ENCODE measurements at places on chromosomes 2 and 18. TPM values are rescaled to one million over a fixed set of nuclear protein-coding genes. Genes with fewer than 3 reads are reported as not detected.

DNA sequence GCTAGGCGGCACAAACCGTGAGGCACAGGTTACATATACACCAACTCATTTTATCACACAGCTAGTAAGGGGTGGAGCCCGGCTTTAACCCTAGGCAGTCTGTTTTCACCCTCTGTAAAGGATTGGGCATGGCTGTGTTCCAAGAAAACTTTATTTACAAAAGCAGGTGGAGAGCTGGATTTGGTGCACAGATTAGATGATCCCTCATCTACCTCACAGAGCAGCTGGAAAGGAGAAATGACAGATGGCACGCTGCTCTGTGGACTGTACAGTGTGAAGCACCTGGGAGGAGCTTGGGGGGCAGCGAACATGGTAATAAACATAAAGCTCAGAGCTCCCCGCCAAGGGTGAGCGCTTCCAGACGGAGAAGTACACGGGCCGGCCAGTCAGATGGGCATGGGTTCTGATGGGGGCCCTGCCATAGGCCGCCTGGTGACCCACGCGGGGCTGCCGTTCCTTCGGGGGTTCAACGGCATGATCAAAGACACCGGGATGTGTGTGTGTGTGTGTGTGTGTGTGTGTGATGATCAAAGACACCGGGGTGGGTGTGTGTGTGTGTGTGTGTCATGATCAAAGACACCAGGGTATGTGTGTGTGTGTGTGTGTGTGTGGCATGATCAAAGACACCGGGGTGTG lies 862 bp upstream of the TMEM177 start:
- H3K4me3 ChIP-seq: peak overlapping the region; percentile 49
- peaks cover 39% of the 10 kb centered on the region for H3K4me1 ChIP-seq
- DNase-seq: no peak
- H3K27me3 ChIP-seq: no peaks in the 10 kb centered on the region

GRCh38 chr2:188937228-188938220 lies 36.6 kb upstream of the COL3A1 start:
- DNase-seq: no peak
- no peaks in the 10 kb centered on the region for H3K4me1 ChIP-seq

GRCh38 chr18:13496691-13497281 lies 229.6 kb downstream of the FAM210A start:
- peaks cover 16% of the 10 kb centered on the region for H3K27me3 ChIP-seq
- H3K27ac ChIP-seq: no peak overlapping the region
- H3K4me1 ChIP-seq: peaks cover 44% of the 10 kb centered on the region
- peaks cover 20% of the 10 kb centered on the region for H3K36me3 ChIP-seq
- H3K4me3 ChIP-seq: no peak overlapping the region
- DNase-seq: no peak

- peaks cover 8% of the 10 kb centered on the region for H3K4me1 ChIP-seq
- no peaks in the 10 kb centered on the region for H3K27me3 ChIP-seq
- H3K4me3 ChIP-seq: no peak overlapping the region
- no peak for DNase-seq
- H3K27ac ChIP-seq: no peak overlapping the region
Observed at GRCh38 chr18:62105376-62105775, 81.5 kb downstream of the PIGN start.

- no peak overlapping the region for H3K27ac ChIP-seq
- H3K27me3 ChIP-seq: peaks cover 21% of the 10 kb centered on the region
- peaks cover 16% of the 10 kb centered on the region for H3K4me1 ChIP-seq
- H3K36me3 ChIP-seq: no peaks in the 10 kb centered on the region
- H3K4me3 ChIP-seq: no peak overlapping the region
Observed at GRCh38 chr2:158963071-158963470, 5.4 kb upstream of the TANC1 start.

DNA sequence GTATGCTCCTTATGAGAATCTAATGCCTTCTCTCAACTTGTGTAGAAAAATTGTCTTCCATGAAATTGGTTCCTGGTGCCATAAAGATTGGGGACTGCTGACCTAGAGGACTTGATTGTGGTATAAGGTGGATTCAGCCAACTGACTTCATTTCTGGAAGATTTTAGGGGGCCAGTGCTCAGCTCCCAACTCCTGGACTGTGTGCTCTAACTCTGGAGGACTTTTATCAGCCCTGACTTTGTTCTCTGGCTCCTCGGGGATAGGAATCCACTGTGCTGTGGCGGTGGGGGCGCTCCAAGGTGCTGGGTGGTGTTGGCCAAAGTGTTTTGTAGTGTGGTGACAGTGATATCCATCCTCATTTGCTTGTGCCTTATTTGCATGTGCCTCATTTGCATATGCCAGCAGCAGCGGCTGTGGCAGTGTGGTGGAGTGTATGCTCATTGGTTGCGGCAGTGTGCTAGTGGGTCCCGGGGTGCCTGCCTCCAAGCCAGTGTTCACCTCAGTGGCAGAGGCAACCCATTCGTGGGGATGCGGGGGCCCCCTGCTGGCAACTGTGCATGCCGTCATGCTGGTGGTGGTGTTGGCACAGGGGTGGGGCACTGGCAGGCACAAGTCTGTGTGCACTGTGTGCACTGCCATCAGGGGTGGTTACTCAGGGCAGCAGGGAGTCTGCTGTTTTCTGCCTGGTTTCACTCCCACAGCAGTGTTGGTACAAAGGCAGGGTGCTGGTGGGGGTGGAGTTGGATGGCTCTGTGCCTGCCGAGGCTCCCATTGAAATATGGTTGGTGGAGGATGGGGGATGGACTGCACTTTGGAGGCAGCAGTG lies 19.6 kb downstream of the EHBP1 start:
- no peaks in the 10 kb centered on the region for H3K27me3 ChIP-seq
- H3K36me3 ChIP-seq: peaks cover 27% of the 10 kb centered on the region
- no peak overlapping the region for H3K4me3 ChIP-seq
- peaks cover 20% of the 10 kb centered on the region for H3K4me1 ChIP-seq
- H3K27ac ChIP-seq: no peak overlapping the region

- no peak overlapping the region for H3K4me3 ChIP-seq
- H3K27ac ChIP-seq: no peak overlapping the region
- DNase-seq: no peak
- no peaks in the 10 kb centered on the region for H3K36me3 ChIP-seq
- no peaks in the 10 kb centered on the region for H3K4me1 ChIP-seq
Observed at GRCh38 chr2:121266543-121267106, 18.4 kb downstream of the TFCP2L1 start.

DNA sequence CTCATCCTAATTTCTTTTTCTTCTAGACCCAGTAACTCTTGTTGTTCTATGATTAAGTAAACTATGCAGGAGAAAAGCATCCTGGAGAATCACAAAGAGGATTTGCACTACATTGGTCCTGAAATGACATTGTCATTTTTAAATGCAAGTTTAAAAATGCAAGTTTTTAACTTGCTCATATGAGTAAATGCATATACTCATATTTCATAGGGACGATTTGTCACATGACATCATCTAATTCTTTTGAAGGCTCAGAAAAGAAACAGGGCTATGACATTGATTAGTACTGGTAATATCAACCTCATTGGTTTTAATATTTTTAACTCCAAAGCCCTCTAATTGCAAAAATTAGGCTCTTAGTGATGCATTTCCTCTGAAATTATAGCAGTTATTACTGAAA lies 324.4 kb downstream of the LRRTM1 start:
- H3K4me1 ChIP-seq: peaks cover 56% of the 10 kb centered on the region
- no peak overlapping the region for H3K27ac ChIP-seq
- no peaks in the 10 kb centered on the region for H3K27me3 ChIP-seq
- no peak overlapping the region for H3K4me3 ChIP-seq
- DNase-seq: no peak

GRCh38 chr2:84959566-84960506 lies 11.1 kb upstream of the KCMF1 start:
- H3K4me3 ChIP-seq: peak overlapping the region; percentile 70
- H3K4me1 ChIP-seq: peaks cover 72% of the 10 kb centered on the region
- H3K36me3 ChIP-seq: peaks cover 27% of the 10 kb centered on the region
- H3K27me3 ChIP-seq: no peaks in the 10 kb centered on the region
- DNase-seq: peak; percentile 51

- peaks cover 4% of the 10 kb centered on the region for H3K36me3 ChIP-seq
- no peak for DNase-seq
- no peak overlapping the region for H3K27ac ChIP-seq
- H3K27me3 ChIP-seq: no peaks in the 10 kb centered on the region
- peaks cover 26% of the 10 kb centered on the region for H3K4me1 ChIP-seq
Observed at GRCh38 chr18:13465124-13465446, 246.5 kb downstream of the LDLRAD4 start.

DNA sequence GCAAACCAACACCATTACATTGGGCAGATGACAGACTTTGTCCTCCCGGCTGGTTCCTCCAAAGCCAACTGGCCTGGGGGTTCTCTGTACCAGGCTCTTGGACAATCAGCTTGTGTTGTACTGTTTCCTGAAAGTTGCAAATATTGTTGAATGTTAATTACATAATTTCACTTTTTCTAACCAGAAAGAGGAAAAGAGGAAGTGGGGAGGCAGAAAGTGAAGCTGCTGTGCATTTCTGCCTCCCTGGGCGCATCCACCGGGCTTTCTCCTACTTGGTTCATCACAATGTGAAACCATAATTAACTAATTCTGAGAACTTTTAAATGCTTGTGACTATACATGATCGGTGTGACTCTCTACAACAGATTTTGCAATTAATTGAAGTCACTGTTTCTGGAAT lies 10.1 kb downstream of the TWIST2 start:
- no peak overlapping the region for H3K4me3 ChIP-seq
- peaks cover 20% of the 10 kb centered on the region for H3K4me1 ChIP-seq

GRCh38 chr2:127153691-127154158 lies 46.8 kb upstream of the BIN1 start:
- H3K4me3 ChIP-seq: no peak overlapping the region
- no peak for DNase-seq
- H3K27me3 ChIP-seq: no peaks in the 10 kb centered on the region
- H3K36me3 ChIP-seq: peaks cover 8% of the 10 kb centered on the region

DNA sequence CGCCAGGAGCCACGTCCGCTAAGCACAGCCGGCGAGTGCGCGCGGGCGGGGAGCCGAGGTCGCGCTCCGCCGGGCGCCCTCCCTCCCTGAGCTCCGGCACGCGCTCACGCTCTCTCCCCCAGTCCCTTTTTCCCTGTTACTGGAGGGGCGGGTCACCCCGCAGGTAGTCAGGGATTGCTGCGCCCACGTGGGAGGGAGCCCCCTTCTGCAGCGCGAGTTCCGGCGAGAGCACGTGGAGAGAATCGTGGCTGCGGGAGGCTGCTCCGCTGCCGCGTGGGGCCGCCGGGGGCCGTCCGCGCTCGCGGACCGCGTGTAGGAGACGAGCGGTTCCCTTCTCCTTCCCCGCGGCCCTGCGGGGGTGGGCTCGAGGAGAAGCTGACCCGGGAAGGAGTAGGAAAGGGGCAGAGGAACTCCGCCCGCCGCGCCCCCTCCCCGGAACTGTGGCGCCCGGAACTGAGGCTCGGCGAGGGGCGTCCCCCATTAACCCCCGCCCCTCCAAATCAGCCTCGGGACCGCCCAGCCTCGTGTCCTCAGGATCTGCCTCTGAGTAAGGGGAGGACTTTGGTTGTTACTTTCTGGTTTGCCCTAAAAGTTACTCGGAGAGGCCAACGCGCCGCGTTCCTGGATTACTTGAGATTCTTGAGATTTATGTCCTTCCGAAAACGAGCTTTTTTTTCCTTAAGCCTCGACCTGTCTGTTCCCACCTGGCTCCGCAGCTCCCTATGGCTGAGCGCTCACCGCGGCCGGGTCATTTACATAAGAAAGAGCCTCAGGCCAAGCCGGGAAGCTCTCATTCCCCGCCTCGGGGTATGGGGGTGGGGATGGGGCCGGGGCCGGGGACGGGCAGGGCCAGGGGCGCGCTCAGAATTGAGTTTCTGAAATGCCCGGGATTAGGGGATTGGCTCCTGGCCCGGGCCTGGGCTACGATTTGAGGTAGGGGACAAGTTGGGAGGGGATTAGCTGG lies 1.1 kb downstream of the HK2 start:
- peak; percentile 95 for DNase-seq
- H3K27ac ChIP-seq: peak overlapping the region; percentile 100
- H3K4me3 ChIP-seq: peak overlapping the region; percentile 86
- H3K36me3 ChIP-seq: peaks cover 6% of the 10 kb centered on the region

- peaks cover 72% of the 10 kb centered on the region for H3K27me3 ChIP-seq
- H3K27ac ChIP-seq: peak overlapping the region; percentile 84
- peak overlapping the region; percentile 75 for H3K4me3 ChIP-seq
- peak; percentile 42 for DNase-seq
- no peaks in the 10 kb centered on the region for H3K36me3 ChIP-seq
Observed at GRCh38 chr18:76494231-76495005, 624 bp downstream of the ZNF516 start.

DNA sequence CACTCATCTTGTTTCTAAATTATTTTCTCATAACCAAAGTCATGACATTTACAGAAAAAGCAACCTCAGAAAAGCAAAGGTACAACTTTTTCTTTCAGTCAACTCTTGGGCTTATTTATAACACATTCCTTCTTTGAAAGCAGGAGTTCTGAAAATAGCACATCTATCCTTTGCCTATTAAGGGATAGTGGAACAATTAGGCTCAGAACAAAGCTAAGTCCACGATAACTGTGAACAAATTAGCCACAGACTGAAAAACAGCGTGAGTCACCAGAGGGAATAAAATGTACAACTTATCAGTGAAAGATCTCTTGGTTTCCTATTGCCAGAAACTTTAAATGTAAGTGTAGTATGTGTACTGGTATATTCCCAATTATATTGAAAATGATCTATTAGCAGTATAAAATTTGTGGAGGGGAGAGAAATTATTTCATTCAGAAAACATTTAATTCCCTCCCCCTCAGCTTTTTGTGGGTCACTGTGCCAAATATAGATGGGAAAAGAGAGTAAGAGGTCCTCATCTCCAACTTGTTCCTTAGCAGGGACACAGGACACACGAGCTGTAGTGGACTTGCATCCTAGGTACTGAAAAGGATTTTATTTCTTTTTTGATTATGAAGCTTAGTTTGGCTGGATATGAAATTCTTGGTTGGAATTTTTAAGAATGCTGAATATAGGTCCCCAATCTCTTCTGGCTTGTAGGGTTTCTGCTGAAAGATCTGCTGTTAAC lies 15.4 kb upstream of the MATN3 start:
- DNase-seq: no peak
- H3K4me3 ChIP-seq: no peak overlapping the region
- peaks cover 41% of the 10 kb centered on the region for H3K36me3 ChIP-seq
- no peak overlapping the region for H3K27ac ChIP-seq

GRCh38 chr2:65960953-65961352 lies 474.0 kb upstream of the MEIS1 start:
- peaks cover 5% of the 10 kb centered on the region for H3K27me3 ChIP-seq
- no peak overlapping the region for H3K27ac ChIP-seq
- peaks cover 18% of the 10 kb centered on the region for H3K4me1 ChIP-seq
- DNase-seq: no peak

ELOA2 gene
- not detected for total RNA-seq

CNOT9 gene
- total RNA-seq: 61.9 TPM

All from WTC11 (cell line).